Calu3 (cell line): ENCODE measurements at places on chromosomes 3 and 15.

GRCh38 chr15:52291204-52291603 is 4.4 kb downstream of the MYO5C start:
- no peak for DNase-seq

- no peak for DNase-seq
These were observed 51.8 kb downstream of the SPRED1 start for GRCh38 chr15:38304481-38304880.

DNA sequence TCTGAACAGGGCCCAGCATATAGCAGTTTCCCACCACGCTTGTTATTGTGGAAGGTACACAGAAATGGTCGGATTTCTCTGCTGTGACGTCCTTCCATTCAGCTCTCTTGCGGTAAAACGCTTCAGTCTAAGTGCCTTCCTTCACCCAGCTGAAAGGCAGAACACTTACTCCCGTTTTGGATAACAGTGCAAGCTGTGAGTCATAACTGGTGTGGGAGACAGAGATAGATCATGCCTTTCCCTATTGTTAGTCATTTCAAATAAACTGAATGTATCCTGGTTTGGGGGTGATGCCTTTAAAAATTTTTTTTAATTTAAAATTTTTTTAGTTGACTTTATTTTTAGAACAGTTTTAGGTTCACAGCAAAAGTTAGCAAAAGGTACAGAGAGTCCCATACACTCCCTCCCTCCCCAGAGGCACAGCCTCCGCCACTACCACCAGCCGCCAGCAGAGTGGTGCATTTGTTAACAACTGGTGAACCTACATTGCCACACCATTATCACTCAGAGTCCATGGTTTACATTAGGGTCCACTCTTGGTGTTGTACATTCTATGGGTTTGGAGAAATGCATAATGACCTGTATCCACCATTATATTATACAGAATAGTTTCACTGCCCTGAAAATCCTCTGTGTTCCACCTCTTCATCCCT is 94.9 kb upstream of the NSMCE3 start:
- no peak for DNase-seq

DNA sequence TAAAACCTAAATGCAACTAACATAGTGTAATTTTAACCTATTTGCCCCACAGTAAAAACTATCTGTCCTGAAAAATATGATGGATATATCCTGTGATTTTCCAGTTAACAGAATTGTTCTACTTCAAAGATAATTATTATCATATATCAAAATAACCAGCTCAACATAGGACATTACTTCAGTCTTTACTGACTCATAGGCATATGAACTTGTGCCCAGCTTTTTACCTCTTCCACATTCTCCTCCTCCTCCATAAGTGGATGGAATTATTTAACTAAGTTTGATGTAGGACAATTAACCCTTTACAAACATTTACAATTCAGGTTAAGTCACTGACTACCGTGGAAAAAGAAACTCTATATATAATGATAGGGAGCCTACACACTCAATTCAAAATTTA is 22.9 kb upstream of the USF3 start:
- DNase-seq: no peak

DNA sequence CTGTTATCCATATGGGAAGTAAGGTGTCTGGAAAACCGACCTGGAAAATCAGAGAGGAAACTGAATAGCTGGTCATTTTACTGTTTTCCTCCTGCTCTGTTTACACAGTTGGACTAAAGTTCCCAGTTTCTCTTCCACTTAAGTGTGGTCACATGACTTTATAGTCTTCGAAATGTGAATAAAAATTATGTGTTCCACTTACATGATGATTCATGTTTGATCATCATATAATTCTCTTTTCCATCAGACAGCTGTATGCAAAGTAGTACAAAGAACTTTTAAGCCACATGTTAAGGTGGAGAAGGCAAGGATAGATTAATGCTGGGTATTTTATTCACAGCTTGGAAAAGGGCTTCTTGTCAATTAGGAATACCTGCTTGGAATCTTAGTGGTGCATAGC is 525.5 kb upstream of the BCHE start:
- DNase-seq: no peak

DNA sequence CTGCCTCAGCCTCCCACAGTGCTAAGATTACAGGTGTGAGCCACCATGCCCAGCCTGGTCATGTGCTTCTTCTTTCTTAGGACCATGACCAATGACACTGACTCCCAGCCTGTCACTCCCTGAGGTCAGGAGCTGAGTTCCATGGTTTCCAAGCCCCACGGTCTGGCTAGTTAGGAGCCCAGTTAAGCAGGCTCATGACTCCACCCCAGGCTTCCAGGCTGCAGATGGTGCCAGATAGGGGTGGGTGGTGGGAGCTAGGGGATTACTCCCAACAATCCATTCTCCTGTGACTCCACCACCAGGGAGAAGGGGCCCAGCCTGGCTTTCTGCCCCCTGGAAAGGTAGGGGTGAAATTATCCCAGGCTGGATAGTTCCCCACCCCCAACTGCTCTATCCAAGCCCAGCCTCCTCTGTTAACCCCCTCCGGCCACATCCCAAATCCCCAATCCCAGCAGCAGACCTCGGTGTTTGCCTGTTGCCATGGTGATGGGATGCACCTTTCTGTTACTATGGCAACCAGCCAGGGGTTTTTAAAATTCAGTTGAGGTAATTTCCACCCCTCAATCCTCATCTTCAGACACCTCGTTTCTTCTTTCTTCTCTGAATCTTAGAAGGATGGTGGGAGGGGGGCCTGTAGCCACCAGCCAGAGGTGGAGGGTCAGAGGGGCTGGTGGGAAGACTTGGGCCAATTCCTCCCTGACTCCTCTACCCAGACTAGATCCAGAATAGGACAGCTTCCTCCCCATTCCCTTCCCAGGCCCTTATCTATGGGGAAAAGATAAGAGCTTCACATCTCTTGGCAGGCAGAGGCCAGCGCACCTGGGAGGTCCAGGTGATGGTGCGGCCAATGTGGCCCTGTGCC is 22.5 kb upstream of the SEMA3F start:
- DNase-seq: no peak

GRCh38 chr15:41809121-41809520 is 18.8 kb upstream of the JMJD7 start:
- DNase-seq: no peak

DNA sequence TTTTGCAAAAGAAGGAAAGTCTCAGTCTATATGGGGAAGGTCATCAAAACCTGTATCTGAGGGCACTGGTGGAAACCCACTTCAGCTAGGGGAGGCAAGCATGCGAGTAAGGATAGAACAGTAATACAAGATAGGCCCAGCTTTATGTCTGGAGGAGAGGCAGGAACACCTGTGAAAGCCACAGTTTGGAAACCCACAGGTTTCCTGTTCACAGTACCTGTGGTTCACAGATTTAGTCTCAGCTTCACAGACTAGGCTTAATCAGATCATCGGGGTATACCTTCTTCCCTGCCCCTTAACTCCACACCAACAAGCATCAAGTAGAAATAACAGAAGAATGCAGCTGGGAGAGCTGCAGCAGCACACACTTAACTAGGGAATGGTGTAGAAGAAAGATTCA is 36.2 kb downstream of the C2CD4B start:
- DNase-seq: no peak

GRCh38 chr15:65583701-65584100 is 27.2 kb downstream of the INTS14 start:
- no peak for DNase-seq

GRCh38 chr3:106710596-106710995 is 666.6 kb upstream of the CCDC54 start:
- no peak for DNase-seq

GRCh38 chr3:149494022-149494758 is 19.7 kb downstream of the TM4SF4 start:
- DNase-seq: peak; percentile 85

DNA sequence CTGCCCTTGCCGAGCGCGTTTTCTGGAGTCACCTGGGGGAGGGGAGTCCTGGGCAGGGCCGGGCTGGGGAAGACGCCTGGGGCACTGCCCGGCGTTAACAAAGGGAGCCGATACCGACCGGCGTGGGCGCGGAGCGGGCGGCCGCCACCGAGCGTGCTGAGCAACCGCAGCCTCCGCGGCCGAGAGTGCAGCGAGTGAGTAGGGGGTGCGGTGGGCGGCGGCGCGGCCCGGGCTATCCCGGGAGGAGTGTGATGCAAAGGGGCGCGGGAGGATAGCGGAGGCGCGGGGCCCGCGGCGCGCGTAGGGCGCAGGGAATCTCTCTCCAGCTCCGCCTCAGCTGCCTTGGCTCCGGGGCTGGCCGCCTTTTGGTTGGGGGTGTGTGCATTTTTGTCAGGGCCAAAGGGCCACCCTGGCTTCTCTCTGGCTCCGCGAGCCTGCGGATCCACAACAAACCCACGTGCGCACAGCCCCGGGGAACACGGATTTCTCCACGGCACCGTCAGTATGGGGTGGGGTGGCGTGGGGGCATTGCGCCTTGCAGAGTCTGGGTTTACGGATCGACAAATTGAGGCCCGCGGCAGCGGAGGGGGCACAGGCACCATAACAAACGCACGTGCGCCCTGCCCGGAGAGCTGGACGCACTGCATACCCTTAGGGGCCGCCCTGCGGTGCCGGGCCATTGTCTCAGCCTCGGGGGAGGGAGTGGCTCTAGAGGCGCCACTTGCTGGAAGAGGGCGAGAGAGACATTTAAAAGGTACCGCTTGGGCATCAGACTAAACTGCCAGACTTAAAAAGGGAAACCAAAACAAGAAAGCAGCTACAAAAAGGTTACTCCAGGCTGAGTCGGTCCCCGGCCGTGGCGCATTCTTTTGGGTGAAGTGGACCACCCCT is 560 bp downstream of the ST6GAL1 start:
- DNase-seq: peak; percentile 79

GRCh38 chr3:56882896-56883295 is 81.1 kb upstream of the ARHGEF3 start:
- DNase-seq: no peak

DNA sequence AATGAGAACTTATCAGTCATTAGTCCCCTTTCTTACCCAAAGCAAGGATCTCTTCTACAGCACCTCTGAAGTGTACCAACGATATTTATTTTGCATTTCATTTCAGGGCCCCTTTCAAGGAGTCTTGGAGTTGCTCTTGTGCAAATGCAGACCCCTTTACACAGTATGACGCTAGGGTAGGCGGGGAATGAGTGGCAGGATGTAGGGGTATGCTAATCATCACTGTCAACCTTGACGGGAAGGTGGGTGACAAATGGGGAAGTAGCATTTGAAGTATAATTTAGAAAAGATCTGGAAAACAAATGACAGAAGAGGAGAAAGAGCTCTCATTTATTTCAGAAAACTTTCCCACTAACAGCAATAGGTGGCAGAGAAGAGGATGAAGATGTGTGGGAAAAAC is 94.4 kb downstream of the LRRN1 start:
- no peak for DNase-seq

DNA sequence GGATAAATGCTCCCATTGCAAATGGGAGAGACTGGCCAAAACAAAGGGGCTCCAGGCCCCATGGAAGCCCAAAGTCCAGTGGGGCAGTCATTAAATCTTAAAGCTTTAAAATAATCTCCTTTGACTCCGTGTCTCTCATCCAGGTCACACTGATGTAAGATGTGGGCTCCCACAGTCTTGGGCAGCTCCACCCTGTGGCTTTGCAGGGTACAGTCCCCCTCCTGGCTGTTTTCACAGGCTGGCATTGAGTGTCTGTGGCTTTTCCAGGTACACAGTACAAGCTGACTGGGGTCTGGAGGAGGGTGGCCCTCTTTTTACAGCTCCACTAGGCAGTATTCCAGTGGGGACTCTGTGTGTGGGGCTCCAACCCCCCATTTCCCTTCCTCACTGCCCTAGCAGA is 45.9 kb downstream of the NIPA2 start:
- DNase-seq: no peak

GRCh38 chr3:11447584-11448200 is 175.5 kb downstream of the ATG7 start:
- no peak for DNase-seq

- DNase-seq: no peak
These were observed 12.8 kb downstream of the RTP1 start for GRCh38 chr3:187210091-187210490.

DNA sequence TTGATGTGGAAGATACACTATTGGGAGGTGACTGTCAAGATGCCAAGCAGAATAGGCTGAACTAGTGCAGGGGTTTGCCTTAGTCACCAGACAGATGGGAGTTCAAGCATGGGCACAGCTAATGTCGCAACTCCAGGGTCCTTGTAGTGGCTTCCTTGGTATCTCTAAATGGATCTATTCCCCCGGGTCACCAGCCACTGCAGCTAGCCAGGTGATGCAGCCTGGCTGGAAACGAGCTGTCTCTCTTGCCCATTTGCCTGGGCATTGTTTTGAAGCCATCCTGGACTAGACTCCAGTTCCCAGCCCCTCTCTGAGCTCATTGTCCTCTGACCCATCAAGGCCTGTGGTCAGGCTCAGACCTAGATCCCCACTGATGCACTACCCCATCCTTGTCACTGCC is 8.4 kb upstream of the CPEB1 start:
- DNase-seq: no peak

GRCh38 chr15:38652998-38653397 is 88.4 kb upstream of the RASGRP1 start:
- DNase-seq: no peak

DNA sequence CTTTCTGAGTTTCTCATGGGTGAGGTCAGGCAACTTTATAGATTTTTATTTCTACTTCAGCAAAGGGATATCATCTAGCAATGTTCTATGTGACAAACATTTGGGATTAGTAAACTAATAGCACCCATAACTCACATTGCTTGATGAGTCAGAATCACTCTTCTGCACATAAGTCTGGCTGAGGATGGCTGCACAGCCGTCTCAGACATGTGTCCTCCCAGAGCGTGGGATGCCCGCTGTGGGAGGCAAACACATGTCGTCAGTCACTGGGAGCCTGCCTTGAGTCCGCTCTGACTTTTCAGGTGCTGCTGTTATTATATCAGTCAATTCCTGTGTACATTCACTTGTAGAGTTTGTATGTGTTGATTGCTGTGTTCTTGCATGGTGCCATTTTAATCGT is 230.7 kb upstream of the TRIM42 start:
- DNase-seq: no peak

GRCh38 chr15:60745469-60746061 is 266.6 kb upstream of the ICE2 start:
- DNase-seq: no peak

GRCh38 chr3:158483701-158484235 is 87.2 kb upstream of the MLF1 start:
- no peak for DNase-seq

DNA sequence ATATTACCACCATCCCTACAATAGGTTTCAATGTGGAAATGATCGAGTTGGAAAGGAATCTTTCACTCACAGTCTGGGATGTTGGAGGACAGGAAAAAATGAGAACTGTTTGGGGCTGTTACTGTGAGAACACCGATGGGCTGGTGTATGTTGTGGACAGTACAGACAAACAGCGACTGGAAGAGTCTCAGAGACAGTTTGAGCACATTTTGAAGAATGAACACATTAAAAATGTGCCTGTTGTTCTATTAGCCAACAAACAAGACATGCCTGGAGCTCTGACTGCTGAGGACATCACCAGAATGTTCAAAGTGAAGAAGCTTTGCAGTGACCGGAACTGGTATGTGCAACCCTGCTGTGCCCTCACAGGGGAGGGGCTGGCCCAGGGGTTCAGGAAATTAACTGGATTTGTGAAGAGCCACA is 510 bp downstream of the ARL14 start:
- DNase-seq: peak; percentile 83

DNA sequence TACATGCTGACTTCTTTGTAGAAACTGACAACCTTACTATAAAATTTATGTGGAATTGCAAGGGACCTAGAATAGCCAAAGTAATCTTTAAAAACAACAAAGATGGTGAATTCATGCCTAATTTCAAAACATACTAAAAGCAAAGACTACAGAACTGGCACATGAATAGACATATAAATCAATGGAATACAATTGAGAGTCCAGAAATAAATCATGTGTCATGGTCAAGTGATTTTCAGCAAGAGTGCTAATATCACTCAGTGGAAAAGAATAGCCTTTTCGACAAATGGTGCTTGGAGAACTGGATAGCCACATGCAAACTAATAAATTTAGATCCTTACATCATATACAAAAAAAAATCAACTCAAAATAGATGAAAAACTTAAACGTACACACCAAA is 8.7 kb downstream of the IMPG2 start:
- no peak for DNase-seq
